HCT116 (cell line): ENCODE measurements at places on chromosomes 3 and 15. TPM values are rescaled to one million over a fixed set of nuclear protein-coding genes. Genes with fewer than 3 reads are reported as not detected.

GRCh38 chr3:17204049-17204650 lies 319.4 kb downstream of the PLCL2 start:
- no peak overlapping the region for H3K4me3 ChIP-seq
- H3K4me1 ChIP-seq, result no peaks in the 10 kb centered on the region
- H3K36me3 ChIP-seq, result no peaks in the 10 kb centered on the region
- no peaks in the 10 kb centered on the region for H3K27me3 ChIP-seq

DNA sequence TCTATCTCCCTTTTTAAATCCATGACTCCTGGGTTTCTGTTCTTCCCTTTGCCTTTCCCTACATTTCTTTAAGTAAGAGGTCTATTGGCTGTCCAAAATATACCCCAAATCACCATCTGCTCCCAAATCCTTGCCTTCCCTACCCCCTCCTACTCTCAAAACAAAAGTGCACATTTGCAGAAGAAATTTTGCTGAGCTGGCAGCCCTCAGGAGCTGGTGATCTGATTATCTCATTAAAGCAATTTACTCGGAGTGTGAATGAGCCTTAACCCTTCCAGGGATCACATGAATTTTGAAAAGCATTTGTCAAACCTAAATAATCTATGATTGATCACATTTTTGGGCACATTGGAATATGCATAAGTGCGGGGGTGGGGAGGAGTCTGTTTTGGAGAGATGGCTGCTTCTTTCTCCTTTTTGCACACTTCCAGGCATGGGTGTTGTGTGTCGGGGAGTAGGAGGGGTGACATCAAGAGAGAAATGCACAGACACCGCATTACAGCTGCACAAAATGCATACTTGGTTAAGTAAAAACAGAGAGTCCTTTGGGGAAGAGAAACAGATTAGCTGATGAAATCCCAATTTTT lies 892.6 kb downstream of the TUSC7 start:
- H3K27ac ChIP-seq, result no peak overlapping the region
- H3K4me1 ChIP-seq, result no peaks in the 10 kb centered on the region
- peaks cover 4% of the 10 kb centered on the region; the same call in 1 of the 2 replicates for H3K27me3 ChIP-seq
- no peaks in the 10 kb centered on the region for H3K36me3 ChIP-seq
- no peak overlapping the region for H3K4me3 ChIP-seq

GRCh38 chr3:197149-197827 lies 725 bp downstream of the CHL1 start:
- H3K36me3 ChIP-seq, result no peaks in the 10 kb centered on the region
- DNase-seq, result no peak
- no peaks in the 10 kb centered on the region for H3K4me1 ChIP-seq
- H3K27me3 ChIP-seq, result no peaks in the 10 kb centered on the region

- no peak overlapping the region for H3K27ac ChIP-seq
- no peaks in the 10 kb centered on the region for H3K4me1 ChIP-seq
- peaks cover 4% of the 10 kb centered on the region for H3K27me3 ChIP-seq
These were observed 558.8 kb upstream of the ADAMTS9 start for GRCh38 chr3:65246561-65246960.

GRCh38 chr3:175940243-175940642 lies 1081.1 kb downstream of the NAALADL2 start:
- H3K27ac ChIP-seq, result no peak overlapping the region
- DNase-seq, result no peak
- H3K27me3 ChIP-seq, result no peaks in the 10 kb centered on the region
- H3K4me1 ChIP-seq, result no peaks in the 10 kb centered on the region
- no peaks in the 10 kb centered on the region for H3K36me3 ChIP-seq

DNA sequence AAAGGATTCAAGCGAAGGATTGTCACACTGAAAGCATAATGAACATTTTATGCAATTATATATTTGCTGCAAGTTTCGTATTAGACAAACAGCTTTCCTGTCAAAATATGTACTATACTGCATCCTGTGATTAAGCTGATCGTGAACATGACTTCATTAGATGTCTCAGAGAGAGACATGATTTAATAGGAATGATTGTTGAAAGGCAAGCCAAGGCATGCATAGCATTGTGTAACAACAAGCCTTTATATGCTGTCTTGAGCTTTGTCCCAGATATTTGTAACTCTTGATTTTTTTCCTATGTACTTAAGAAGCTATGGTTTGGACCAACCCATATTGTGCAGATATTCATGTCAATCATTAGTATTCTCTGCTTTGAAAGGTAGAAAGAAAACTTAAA lies 309.1 kb downstream of the KCNH8 start:
- no peaks in the 10 kb centered on the region for H3K36me3 ChIP-seq
- H3K27me3 ChIP-seq, result no peaks in the 10 kb centered on the region
- no peak overlapping the region for H3K27ac ChIP-seq
- no peak for DNase-seq

- no peaks in the 10 kb centered on the region for H3K4me1 ChIP-seq
- no peaks in the 10 kb centered on the region for H3K27me3 ChIP-seq
- no peaks in the 10 kb centered on the region for H3K36me3 ChIP-seq
- H3K4me3 ChIP-seq, result no peak overlapping the region
These were observed 135.9 kb downstream of the RSL24D1 start for GRCh38 chr15:55060836-55061235.

RTP3 gene
- total RNA-seq, result not detected

DTWD1 gene
- total RNA-seq, result 34.5 TPM

TMEM207 gene
- total RNA-seq, result not detected

CLRN1 gene
- total RNA-seq, result not detected
